Small intestine (tissue), 16 donors: ENCODE measurements at places on chromosomes 16 and 17.

GRCh38 chr16:64626776-64627175 is 495.1 kb downstream of the CDH11 start:
- DNase-seq = no peak

GRCh38 chr17:77098884-77099545 is 41.8 kb upstream of the SEC14L1 start:
- DNase-seq = peak; percentile 85

DNA sequence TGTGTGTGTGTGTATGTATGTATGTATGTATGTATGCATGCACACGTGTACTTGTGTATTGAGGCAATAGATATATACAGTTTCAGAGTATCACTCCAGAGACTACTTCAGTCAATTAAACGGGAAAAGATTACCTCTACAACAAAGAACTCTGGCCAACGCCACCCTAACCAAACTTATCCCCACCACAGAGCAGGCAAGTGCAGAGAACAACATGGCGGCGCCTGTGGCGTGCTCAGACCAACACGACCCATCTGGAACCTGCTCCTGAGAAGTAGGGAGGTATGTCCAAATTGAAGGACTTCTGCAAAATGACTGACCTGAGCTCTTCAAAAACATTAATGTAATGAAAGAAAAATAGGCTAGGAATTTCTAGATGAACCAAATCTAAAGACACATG is 12.4 kb downstream of the USP22 start:
- no peak for DNase-seq

- DNase-seq = no peak
Measured at GRCh38 chr17:83180264-83180995, 101.0 kb downstream of the METRNL start.

- DNase-seq = no peak
Measured at GRCh38 chr17:28041844-28042656, 427 bp upstream of the NLK start.

GRCh38 chr16:58127634-58128033 is 1.5 kb downstream of the CFAP20 start:
- DNase-seq = no peak

DNA sequence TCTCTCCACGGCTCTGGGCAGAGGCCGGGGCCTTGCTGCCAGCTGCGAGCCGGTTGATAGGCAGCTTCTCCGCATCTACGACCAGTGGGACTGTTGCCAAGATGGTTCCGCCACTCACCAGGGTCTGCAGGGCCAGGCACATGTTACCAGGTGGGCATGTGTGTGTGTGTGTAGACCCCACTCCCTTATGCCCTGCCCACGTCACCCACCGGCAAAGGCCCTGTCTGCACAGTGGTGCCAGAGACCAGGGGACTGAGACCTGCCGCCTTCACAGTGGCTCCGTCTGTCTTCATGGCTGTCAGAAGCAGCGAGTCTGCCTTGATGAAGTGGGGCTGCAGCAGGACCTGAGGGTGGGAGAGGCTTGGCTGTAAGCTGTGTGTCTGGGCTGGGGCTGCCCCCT is 17.7 kb downstream of the SREBF1 start:
- DNase-seq = no peak

- DNase-seq = no peak
Measured at GRCh38 chr16:64534180-64534780, 587.6 kb downstream of the CDH11 start.

DNA sequence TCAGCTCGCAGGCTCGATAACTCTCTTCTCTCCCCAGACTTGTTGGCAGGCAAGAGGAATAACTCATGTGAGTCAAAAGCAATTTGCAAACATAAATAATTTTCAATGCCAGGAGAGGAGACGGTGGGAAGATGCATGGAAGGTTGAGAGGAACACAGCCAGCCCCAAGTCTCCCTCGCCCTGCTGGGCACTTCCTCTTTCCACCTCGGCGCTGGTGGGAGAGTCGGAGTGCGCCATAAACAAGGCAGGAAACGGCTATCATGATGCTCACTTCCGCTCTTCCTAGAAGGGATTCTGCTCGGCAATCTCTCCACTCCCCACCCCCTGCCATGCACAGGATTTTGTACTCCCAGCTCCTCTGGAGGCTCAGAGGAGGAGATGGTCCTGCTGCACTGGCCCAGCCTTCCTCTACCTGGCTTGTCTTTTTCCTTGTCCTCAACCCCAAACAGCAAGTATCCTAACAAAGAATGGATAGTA is 13.0 kb downstream of the CBX4 start:
- DNase-seq = no peak

DNA sequence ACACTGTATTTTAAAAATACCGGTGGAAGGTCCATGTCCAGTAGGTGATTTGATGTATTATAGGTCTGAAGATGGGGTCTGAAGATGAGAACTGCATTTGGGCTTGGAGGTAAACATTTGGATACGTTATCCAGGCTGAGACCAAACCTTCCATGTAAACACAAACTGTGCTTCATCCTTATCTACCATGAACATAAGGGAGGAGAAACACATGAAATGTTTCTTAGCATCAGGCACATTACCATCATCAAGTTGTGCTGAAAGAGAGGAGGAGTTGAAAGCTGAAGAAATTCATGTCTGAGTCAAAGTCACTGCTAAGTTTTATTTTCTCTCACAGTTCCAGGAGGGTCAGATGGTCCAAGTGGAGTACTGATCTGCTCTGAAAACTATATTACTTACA is 11.4 kb downstream of the SF3B3 start:
- DNase-seq = no peak

- DNase-seq = peak; percentile 78
Measured at GRCh38 chr17:8226536-8227237, 16.3 kb upstream of the AURKB start.

DNA sequence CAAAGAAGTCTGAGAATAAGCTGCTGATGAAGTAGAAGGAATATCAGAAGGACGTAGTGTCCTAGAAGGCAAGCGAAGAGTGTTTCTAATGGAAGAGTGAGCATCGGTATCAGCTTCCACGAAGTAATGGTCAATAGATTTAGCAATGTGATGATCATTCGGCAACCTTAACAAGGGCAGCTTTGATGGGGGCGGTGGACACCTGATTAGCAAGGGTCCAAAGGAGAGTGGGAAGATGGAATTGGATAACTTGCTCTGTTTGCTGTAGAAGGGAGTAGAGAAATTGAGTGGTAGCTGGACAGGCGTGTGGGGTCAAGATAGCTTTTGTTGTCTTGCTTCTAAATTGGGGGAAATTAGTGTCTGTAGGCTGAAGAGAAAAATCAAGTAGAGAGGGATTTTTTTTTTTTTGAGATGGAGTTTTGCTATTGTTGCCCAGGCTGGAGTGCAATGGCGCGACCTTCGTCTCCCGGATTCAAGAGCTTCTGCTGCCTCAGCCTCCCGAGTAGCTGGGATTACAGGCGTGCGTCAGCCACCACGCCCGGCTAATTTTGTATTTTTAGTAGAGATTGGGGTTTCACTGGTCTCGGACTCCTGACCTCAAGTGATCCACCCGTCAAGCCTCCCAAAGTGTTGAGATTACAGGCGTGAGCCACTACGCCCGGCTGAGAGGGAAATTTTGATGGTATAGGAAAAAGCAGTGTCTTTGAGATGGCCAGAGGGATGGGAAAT is 13.9 kb upstream of the HES7 start:
- no peak for DNase-seq

DNA sequence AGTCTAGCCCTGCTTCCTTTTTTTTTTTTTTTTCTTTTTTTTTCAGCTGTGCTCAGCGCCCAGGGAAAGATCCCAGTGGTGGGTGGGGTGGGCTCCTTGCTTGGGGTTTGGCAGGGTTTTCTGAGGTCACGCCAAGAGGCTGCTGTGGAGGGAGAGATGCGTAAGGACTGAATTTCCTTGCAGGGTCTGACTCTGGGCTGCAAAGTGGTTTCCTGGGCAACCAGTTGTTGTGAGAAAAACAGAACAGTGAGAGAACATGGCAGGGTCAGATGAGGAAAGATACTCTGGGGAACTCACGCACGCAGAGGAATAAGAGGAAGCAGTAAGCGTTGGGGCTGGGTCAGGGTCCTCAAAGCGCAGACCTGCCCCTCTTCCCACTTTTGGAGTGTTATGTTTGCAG is 119.5 kb downstream of the IRF8 start:
- peak; percentile 20 for DNase-seq

DNA sequence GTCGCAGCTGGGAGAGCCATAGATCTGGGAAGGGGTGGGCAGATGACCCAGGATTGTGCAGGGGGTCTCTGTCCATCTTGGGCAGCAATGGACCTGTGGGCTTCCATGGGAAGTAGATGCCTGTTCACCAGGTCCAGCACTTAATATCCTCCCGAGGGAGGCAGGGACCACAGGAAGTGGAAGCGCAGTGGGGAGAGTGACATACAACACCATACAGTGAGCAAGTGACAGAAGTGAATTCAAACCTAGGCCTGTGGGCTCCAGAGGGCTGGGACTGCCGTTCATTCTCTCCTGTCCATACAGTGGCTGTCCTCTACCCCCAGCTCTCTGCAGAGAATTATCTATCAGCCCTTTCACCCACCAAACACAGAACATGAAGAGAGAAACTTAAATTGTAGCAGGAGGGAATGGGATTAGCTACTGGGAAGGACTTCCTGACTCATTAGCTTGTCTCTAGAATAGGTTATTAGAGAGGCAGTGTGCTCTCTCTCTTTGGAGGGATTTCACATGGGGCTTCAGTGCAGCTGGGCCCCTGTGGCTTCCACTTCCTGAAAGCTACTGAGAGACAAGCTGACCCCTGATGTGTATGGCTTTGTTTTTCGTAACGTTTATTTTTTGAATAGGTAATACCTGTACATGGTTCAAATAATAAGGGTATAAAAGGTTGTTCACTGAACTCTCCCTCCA is 13.1 kb upstream of the SEZ6 start:
- no peak for DNase-seq

DNA sequence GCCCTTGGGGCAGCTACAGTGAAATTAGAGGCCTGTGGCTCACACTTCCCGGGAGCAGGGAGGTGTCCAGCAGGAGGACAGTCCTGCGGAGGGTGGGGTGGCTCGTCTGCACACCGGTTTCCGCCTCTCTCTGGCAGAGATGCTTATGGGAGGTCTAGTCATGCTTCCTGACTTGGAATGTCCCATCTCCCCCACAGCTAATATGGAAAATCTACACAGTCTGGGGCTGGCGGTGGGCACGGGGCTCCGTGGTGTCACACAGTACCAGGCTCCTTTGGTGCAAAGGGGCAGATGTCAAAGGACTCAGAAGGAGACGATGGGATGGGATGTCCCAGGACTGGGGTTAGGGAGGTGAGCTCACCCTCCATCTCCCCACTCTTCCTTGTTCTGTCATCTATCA is 44.1 kb upstream of the DOC2B start:
- DNase-seq = no peak

- no peak for DNase-seq
Measured at GRCh38 chr17:56681561-56682266, 88.2 kb downstream of the NOG start.

GRCh38 chr17:59851439-59852375 is 41.0 kb downstream of the TUBD1 start:
- DNase-seq = no peak

DNA sequence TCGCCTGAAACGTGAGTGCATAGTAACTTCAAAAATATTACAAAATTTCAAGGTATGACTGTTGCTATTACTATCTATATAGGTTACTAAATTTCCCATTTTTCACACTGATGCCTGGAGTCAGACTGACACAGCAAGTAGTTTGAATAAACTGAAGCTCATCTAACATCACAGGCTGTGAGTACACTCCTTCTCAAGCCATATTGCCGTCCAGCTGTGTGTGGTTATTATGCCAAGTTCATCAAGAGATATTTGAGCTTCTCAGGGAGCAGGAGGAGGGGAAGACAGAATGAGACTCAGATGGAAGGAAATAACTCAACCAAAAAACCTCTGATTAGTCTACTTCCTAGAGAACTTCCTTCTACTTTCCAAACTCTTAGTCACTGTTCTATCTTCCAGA is 473.9 kb downstream of the TOX3 start:
- no peak for DNase-seq

DNA sequence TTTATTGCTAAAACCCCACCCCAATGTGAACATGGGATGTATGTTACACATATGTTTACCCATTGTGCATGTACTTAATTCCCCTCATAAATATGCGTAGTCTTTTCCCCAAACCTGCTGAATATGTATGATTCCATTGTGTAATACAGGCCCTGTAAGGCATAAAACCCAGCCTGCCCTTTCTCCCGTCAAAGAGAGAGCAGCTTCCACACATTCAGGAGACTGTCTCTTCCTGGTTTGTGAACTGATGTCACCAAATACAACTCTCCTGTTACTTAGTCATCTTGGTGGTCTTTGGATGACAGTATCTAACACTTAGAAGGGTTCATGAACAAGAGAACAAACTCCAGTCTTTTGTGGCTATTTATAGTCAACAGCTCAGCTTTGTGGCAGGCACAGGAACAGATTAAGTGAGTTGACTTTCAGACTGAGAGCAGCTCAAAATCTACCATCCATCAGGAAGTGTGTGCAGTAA is 24.7 kb upstream of the TMC7 start:
- DNase-seq = peak; percentile 45

DNA sequence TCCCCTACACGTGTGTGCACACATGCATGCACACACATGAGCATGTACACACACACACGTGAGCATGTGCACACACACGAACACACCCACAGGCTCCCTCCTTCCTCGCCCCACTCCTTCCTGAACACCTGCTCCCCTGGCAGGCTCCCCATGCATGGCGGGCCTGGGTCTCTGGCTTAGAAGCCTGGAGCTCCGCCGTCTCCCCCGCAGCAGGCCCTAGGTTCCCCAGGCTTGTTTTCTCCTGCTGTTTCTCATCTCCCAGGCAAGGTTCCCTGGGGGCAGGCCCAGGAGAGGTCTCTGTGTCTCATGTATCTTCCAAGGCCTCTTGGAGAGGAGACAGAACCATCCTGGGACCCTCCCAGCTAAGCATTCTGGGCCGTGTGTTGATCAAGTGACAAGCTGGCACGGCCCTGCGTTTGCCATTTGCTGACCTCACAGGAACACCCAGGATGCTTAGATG is 202.3 kb upstream of the CIBAR2 start:
- DNase-seq = no peak

DNA sequence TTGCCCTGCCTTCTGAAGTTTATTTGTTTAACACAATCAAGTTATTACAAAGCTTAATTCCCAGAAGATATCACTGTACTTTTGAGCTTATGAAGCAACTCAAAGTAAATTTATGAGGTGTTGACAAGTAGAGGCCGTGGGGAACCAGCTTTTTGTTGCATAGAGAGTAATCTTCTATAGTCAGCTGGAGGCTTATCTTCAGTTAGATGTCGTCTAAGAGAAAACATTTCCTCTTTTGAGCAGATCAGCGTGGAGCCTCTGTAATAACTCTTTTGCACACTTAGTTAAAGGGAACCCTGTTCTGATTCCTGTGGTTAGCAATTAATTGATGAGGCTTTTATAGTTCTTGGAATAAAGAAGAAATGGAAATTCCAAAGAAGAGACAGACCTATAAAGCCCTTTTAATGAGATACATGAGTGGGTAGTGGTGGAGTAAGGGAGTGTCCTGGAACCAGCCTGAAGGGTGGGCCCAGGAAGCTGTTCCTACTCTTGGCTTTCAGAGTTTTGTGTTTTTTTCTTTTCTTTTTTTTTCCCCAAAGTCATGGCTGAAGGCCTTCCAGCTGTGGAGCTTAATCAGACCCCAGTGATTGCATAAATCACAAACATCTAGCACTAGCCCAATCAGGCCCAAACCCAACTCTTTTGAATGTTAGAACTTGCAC is 28.9 kb upstream of the MAP3K14 start:
- DNase-seq = peak; percentile 62

GRCh38 chr17:67164302-67164701 is 80.7 kb downstream of the HELZ start:
- DNase-seq = no peak
